Left ventricle myocardium inferior (tissue), 1 donor: ENCODE measurements at places on chromosomes 6 and 20. TPM values are rescaled to one million over a fixed set of nuclear protein-coding genes. Genes with fewer than 3 reads are reported as not detected.

NNAT gene
- total RNA-seq: 0.33 TPM

POM121L2 gene
- not detected for total RNA-seq

TGM2 gene
- total RNA-seq: 846 TPM

GCNT2 gene
- total RNA-seq: 49.0 TPM

WFDC8 gene
- not detected for total RNA-seq

- no peak for DNase-seq
Measured at GRCh38 chr20:44799691-44800090, 10.7 kb downstream of the RIMS4 start.

GRCh38 chr20:33675136-33675959 is 1.1 kb upstream of the NECAB3 start:
- DNase-seq: no peak

DNA sequence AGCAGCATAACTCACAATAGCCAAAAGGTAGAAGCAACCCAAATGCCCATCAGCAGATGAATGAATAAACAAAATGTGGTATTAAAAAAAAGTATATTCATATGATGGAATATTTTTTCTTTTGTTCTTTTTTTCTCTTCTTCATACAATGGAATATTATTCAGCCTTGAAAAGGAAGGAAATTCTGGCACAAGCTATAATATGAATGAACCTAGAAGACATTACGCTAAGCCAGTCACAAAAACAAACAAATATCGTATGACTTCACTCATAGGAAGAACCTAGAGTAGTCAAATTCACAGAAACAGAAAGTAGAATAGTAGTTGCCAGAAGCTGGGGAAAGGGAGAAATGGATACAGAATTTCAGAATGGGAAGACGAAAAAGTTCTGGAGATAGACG is 63.7 kb downstream of the RBL1 start:
- DNase-seq: no peak

DNA sequence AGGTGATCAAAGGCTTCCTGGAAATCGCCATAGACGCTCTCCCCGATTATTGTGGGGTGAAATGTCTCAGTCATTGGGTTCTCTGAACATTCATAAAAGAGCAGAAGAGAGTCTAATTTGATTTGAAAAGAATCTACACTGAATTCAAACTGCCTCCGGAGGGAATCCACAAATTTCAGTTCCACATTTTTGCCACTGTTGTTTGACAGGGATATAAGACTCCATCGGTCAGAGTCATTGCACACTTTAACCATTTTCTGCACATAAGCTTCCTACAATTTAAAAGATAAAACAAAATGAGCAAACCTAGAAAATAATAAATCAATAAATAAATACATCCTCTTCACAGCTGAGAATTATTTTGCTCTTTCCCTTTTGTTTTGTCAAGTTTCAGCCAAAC is 2.3 kb downstream of the TENT5A start:
- no peak for DNase-seq

DNA sequence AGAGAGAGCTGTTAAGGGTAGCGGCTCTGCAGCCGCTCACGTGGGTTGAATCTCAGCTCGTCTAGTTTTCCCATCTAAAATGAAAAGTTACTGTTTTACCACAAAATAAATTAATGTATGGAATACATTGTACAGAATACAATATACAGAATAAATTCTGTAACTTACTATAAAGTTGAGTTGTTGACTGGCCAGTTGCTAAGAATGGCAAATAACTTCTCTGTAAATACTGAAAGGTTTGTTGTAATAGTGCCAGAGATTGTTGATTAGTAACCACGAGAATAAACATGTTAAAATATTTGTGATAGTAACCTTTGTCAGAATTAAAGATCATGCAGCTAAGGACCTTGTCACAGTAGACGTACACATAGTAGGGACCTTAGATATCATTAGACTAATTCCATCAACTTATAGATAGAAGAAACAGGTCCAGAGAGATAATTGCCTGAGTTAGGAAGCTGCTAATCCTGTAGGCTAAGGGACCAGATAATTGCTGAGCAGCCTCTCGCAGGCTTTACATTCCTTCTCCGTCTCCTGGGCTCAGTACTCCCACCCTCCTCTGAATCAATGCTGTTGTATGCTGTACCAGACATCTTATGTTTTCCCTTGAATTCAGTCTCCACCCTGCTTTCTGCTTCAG is 544 bp upstream of the NRM start:
- no peak for DNase-seq

GRCh38 chr6:81925201-81925600 is 172.7 kb upstream of the TENT5A start:
- DNase-seq: no peak

GRCh38 chr20:36235892-36236785 is at the start of gene AAR2:
TSS of gene AAR2 (plus strand) at chr20:36236478. CDS start at chr20:36239869, 3,391 bp downstream.
- DNase-seq: peak; percentile 81

DNA sequence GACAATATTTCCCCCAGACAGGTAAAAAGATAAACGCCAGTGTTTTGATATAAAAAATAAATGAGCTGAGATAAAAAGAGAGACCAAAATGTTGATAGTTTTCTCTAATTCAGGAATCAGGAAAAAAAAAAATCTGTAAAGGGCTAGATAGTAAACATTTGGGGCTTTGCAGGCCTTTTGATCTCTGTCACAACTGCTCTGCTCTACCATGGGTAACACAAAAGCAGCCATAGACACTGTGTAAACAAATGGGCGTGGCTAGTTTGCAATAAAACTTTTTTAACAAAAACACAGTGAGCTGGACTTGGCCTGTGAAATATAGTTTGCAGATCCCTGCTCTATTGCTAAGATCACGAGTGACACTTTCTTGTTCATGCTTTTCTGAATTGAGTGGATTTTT is 219.1 kb upstream of the STXBP5 start:
- DNase-seq: no peak

- no peak for DNase-seq
Measured at GRCh38 chr6:153340568-153340967, 209.5 kb upstream of the RGS17 start.

GRCh38 chr20:3704087-3704486 is 8.3 kb downstream of the SIGLEC1 start:
- no peak for DNase-seq
